ENCODE measurements at places on chromosomes 2 and 18.
A peak's percentile ranks its signal among the peaks of the same experiment; 100 is the strongest.

DNA sequence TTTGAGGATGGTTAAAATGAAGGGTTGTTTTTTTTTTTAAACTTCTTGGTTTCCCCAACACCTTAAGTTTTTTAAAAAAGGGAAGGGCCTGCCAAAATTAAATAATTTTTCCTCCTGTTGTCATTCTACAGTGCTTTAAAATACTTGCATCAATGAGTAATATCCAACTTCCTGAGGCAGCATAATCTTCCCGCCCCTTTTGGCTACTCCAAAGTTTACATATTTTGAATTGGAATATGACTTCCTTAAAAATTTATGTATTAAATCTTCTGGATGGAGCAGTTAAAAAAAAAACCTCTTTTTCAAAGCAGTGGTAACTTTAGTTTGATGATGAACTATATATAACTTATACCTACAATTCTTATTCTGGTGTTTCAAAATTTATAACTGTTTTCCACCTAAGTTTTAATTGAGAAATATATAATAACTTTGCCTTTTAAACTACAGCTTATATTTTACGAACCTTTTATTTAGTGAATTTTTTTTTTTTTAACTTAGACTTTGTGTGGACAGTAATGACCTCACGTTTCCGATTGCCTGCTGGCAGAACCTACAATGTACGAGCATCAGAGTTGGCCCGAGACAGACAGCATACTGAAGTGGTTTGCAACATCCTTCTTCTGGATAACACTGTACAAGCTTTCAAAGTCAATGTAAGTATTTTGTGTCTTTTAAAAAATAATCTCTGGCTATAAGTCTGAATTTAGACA is 49.8 kb downstream of the PTPN4 start:
- DNase-seq = no peak
- H3K4me3 ChIP-seq = no peak overlapping the region
- no peaks in the 10 kb centered on the region for H3K4me1 ChIP-seq

GRCh38 chr18:49813069-49813318 is 339 bp downstream of the ACAA2 start:
- H3K27me3 ChIP-seq = no peaks in the 10 kb centered on the region
- H3K4me3 ChIP-seq = peak overlapping the region; percentile 89
- peak overlapping the region; percentile 98 for H3K27ac ChIP-seq
- H3K36me3 ChIP-seq = peaks cover 57% of the 10 kb centered on the region
- DNase-seq = no peak

GRCh38 chr2:25197336-25198208 is 29.2 kb upstream of the POMC start:
- H3K27me3 ChIP-seq = peaks cover 14% of the 10 kb centered on the region
- DNase-seq = no peak
- no peak overlapping the region for H3K4me3 ChIP-seq

DNA sequence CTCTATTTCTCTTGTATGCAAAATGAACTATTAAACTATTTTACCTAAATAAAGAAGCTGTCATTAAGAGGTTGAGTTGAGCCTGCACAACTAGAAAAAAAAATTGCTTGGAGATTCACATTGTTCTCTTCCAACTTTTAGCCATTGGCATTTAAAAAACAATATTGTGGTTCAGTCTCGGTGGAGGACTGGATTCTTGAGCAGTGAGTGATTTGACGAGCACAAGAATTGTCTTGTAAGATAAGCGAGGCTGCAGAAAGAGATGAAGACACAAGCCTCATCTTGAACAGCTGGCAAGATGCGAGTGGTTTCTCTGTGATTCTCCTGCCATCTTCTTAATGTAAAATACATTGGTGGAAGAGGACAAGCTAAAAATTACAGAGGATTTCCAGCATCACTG is 67.0 kb downstream of the GALR1 start:
- no peaks in the 10 kb centered on the region for H3K4me1 ChIP-seq
- DNase-seq = no peak
- no peak overlapping the region for H3K27ac ChIP-seq
- no peaks in the 10 kb centered on the region for H3K36me3 ChIP-seq
- H3K4me3 ChIP-seq = no peak overlapping the region
- peaks cover 17% of the 10 kb centered on the region for H3K27me3 ChIP-seq

- no peak for DNase-seq
- no peaks in the 10 kb centered on the region for H3K27me3 ChIP-seq
- H3K4me1 ChIP-seq = peaks cover 87% of the 10 kb centered on the region
- peaks cover 48% of the 10 kb centered on the region for H3K36me3 ChIP-seq
Observed at GRCh38 chr18:48927286-48928080, 23.3 kb downstream of the SMAD7 start.
